Activated CD8-positive, alpha-beta memory T cell treated with anti-CD3 and anti-CD28 coated beads for 1 hour (primary cell): ENCODE measurements at places on chromosomes 7 and 10.

DNA sequence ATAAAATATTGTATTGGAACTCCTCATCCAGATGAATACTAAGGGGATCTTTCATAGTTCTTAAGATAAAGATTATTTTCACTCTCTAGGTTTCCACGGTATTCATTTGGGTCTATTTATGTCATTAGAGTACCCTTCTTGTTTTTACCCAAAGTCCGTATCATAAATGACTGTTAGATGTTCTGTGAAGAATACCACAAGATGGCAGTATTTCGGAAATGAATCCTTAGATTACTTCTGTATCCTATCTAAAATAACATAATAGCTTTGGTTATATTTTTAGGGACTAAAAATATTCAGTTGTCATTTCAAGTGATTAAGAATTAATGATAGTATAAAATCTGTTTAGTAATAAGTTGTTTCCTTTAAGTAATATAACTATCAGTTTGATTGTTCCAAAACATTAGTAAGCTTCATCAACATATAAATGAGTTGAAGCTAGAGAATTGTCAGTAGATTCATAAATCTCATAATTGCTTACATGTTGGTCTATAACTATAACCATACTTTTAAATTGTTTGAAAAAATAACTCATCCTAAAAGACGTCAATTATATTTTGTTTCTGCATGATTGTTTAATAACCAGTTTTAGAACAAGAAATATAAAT, 337.5 kb upstream of the KCND2 start:
- DNase-seq: no peak

- no peak for DNase-seq
Measured at GRCh38 chr7:118158766-118159165, 25.2 kb upstream of the LSM8 start.

DNA sequence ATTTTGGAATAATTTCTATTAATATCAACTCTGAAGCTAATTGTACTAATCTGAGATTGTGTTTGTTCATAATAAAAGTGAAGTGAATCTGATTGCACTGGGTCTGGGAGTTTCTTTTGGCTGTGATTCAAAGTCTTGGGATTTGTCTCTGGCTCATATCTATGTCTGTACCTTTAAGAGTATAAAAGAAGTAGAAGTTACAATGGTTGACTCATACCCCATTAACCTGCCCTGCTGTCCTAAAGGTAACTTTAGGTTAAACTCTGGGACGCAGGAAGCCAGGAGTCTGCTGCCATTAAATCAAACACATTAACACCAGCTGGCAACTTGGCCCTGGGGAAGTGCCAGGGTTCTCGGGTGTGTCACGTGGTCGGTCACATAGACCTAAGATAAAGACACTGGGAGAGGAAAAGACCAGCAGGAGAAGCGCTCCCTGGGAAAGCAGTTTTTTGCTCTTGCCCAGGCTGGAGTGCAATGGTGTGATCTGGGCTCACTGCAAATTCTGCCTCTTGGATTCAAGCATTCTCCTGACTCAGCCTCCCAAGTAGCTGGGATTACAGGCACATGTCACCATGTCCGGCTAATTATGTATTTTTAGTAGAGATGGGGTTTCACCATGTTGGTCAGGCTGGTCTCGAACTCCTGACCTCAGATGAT, 17.8 kb downstream of the SCD start:
- DNase-seq: no peak

DNA sequence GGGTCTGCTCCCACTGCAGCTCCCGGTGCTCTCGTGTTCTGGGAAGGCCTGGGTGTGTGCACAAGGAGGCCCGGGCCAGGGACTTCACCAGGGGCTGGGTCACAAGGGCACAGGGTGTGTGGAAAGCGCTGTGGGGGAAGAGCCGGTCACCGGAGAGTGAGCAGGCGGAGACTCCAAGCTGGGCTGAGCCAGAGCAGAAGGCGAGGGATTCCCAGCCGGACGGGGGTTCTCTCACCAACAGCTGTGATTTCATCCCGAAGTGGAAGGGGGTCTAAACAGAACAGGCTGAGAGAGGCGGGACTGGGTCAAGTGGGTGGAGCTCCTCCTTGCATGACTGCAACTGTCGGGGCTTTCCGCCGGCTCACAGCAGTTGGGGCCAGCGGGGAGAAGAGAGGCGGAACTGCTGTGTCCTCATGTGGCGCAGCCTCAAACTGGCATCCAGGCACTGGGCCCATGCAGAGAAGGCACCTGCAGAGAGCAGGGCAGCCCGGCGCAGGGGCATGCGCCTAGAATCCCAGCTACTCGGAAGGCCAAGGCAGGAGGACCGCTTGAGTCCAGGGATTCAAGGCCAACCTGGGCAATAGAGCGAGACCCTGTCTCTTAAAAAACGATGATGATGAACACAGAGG, 7.6 kb upstream of the ORAI2 start:
- DNase-seq: peak; percentile 68
